ENCODE measurements at places on chromosomes 6 and 20.

- peak; percentile 12 for DNase-seq
Observed at GRCh38 chr6:71349395-71349794, 60.8 kb downstream of the OGFRL1 start.

DNA sequence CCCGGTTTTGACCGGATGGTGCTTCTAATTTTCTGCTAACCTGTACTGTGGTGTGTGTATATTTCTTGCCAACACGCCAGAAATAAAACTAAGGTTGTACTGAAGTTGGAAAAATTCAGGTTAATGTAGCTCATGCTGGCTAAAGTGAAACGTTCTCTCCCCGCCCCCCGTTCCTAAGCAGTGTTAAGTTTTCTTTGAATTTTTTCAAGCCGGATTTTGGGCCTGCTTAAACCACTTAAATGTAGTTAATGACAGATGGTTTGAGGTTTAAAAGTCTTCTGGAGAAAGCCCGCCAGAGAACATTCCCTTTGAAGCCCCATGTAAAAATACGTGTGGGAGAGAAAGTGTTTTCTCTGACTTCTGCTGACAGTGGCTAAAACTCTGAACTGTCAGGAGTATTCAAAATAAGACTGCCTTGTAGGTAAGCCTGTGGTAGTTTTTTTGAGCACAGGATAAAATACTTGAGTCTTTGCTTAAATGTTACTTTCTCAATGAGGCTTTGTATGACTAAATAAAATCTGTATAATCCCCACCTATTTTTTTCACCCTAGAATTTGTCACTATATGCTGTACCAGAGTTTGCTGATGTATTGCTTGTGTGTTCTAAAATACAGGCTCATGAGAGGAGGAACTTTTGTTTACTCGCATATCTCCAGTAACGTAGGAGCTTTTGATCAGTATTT lies 101.3 kb downstream of the OR2B2 start:
- no peak for DNase-seq

- no peak for DNase-seq
Observed at GRCh38 chr6:28263922-28264321, 3.0 kb upstream of the ZSCAN26 start.

DNA sequence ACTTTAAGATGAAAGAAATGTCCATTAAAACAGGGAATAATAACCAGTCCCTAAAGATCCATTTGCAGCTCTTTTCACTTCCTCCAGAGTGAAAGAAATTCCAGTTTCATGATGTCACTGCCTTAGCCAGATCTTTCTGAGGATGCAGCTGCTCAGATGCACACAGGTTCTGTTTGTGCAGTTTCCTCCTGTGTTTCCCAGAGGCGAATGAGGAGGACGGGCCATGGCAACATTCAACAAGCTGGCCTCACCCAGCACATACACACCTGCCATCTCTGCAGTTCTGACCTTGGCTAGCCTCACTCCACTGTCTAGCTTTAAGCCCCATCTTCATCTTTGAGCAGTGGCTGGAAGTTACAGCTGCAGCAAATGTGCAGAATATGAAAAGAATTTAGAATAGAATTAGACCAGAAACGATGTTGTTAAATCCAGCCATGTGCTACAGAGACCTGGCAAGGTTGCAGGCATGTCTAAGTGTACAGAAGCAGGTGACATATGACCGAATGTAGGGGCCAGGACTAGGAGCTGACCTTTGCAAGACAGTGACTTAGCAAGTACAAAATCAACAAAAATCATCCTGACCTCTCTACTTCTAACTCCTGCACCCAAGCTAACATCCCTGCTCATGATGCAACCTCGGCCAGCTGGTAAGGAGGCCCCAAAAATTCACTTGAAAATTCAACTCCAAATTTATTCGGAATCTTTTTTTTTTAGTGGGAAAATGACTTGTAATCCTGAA lies 35.0 kb downstream of the FAM50B start:
- DNase-seq, result no peak

DNA sequence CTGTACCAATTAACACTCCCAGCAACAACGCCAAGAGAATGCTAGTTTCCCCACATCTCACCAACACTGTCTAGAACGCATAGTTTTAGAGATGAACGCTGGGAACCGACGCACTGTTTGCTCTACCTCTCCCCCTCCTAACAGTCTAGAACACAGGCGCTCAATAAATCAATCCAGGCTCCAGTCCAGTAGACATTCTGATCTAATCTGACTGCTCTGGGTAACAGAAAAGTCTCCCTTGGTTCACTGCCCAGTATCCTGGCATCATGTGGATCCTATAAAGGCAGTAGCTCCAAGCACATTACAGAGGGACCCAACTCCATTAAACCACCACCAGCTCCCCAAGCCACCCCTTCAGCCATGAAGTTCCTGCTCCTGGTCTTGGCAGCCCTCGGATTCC lies at the start of gene DEFB132:
Gene DEFB132 (plus strand): TSS at position 306 of the 400 bp plus-strand sequence. CDS start 55 bp downstream, at position 361.
- no peak for DNase-seq

DNA sequence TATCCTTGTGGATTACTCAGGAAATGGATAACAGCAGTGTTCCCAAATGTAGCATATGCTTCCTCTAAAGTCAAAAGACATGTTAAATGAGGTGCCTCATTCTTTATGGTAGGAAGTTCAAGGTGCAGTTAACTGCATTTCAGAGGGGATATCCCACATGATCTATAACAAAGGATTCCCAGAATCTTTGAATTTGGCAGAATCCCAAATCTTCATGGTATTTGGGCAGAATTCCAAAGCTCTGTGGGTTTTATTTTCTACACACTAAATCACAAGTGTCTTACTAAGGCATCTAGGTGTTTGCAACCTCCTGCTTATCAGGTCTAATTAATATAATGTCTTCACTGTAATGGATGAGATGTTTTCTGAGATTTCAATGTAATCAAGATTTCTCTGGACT lies 364.3 kb upstream of the MAN1A1 start:
- no peak for DNase-seq

GRCh38 chr6:8219352-8219943 lies 117.1 kb upstream of the EEF1E1 start:
- peak; percentile 35 for DNase-seq

DNA sequence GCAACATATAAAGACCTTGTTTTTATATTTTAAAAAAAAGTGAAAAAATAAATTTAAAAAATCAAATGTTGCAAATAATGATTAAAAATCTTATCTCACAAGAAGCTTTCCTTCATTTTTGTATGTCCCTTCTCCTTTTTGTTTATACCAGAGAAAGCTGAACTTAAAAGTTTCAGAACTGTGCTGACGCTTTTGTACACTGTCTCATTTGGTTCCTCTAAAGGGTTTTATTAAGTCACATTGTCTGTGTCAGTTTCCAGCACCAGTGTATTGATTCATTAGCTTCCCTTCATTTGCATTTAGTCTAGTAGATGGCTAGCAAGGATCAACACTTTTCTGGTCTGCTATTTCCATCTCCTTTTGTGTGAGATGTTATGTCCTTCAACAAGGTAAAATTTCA lies 6.7 kb downstream of the PCED1A start:
- DNase-seq, result no peak

GRCh38 chr6:14294270-14294951 lies 176.8 kb downstream of the CD83 start:
- no peak for DNase-seq

- no peak for DNase-seq
Observed at GRCh38 chr20:48740712-48741111, 87.1 kb downstream of the PREX1 start.

DNA sequence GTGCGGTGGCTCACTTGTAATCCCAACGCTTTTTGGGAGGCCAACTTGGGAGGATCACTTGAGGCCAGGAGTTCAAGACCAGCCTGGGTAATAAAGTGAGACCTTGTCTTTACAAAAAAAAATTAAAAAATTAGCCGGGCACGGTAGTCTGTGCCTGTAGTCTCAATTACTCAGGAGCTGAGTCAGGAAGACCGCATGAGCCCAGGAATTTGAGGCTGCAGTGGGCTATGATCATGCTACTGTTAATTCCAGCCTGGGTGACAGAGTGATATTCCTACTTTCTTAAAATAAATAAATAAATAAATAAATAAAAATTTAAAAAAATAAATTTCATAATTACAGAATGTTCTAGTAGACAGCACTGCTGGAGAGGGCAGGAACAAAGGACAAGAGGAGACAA lies 62.4 kb downstream of the DST start:
- DNase-seq, result no peak

- DNase-seq, result peak; percentile 61
Observed at GRCh38 chr6:139981768-139982181, 607.3 kb upstream of the CITED2 start.

DNA sequence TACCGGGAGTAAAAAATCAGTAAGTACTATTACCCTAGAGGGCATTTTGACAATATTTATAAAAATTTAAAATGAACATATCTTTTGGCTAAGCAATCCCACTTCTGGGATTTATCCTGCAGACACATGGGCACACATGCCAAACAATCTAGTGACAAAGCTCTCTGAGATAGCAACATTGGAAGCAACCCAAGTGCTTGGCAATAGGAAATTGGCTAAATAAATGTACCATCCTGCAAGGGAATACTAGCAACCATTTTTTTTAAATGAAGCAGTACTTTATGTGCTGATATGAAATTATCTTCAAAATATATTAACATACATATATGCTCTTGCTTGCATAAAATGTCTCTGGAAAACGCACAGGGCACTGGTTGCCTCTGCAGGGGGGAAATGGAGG lies 133.8 kb downstream of the SNX5 start:
- no peak for DNase-seq

DNA sequence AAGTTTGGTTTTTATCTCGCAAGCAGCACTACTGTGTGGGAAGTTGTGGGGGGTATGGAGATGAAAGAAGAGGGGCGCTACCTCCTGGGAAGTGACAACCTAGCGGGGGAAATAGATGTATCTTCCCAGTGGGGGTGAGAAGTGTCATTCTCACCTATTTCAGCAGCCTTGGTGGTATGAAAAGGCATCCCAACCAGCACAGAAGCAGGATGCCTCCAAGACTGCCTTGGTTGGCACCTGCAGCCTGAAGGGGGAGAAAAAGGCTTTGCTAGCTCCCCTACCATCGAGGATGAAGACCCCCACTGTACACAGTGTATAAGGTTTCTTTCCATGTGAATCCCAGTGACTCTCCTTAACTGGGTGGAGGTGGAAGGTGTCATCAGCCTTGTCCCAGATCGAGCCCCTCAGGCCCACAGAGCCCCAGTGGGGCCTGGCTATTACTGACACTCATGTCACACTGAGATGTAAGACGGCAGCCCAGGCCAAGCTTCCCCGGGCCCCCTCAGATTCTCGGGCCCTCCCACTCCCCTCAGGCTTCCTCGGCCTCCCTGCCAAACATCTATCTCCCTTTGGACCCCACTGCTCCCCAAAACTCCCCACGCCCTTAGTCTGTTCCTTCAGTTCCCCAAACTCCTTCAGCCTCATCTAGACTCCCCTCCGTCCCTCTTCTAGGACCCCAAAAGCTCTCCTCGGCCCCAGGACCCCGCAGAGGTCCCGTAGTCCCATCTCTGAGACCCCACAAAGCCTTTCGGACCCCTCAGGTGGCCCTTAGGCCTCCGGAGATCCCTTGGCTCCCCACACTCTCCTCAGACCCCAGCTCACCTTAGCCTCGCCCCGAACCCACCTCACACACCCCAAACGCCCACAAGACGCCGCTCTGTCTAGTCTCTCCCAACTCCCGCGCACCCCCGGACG lies 688 bp downstream of the COMMD7 start:
- no peak for DNase-seq

GRCh38 chr6:125188594-125189203 lies 35.1 kb downstream of the TPD52L1 start:
- DNase-seq, result no peak

DNA sequence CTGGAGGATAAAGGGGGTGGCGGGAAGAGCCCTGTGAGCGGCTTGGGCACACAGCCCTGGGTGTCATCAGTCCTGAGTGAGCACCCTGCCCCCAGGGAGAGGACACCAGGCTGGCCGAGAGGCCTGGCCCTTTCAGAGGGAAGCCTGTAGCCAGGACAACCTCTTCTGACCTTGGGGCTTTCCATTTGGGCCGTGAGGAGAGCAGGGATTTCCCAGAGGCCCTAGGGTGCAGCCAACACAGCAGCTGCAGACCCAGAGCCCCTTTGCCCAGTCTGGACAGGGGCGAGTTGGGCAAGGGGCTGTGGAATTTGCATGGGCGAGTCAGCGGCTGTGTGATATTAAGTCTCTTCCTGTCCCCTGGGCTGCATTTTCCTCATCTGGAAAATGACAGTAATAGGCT lies 6.3 kb downstream of the MAP1LC3A start:
- DNase-seq, result no peak
